Endothelial cell of umbilical vein (primary cell): ENCODE measurements at places on chromosomes 16 and 17. TPM values are rescaled to one million over a fixed set of nuclear protein-coding genes. Genes with fewer than 3 reads are reported as not detected.

DNA sequence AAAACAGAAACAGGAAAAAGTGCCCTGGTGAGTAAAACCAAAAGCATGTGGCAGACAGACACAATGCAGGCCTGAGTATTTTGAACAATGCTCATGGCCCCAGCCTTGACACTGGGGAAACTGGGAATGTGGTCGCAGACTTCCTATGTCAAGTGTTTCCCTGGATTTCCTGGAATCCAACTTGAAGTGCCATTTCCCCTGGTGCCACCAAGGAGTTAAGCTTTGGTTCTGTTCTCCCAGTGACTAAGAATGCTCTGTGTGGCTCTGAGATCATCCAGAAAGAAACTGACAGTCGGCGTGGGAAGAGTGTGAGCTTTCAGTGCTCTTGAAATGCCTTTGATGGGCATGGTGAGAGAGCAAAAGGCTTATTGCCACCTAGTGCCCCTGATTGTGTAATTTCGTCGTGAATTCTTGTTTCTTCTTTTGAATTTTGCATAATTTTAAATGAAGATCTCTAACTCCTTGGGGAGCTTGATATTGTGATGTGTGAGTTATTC lies 96.0 kb downstream of the YPEL2 start:
- no peaks in the 10 kb centered on the region for H3K27me3 ChIP-seq
- H3K27ac ChIP-seq, result peak overlapping the region; percentile 91
- H3K4me3 ChIP-seq, result no peak overlapping the region
- peak; percentile 98 for DNase-seq
- H3K4me1 ChIP-seq, result peaks cover 68% of the 10 kb centered on the region

DNA sequence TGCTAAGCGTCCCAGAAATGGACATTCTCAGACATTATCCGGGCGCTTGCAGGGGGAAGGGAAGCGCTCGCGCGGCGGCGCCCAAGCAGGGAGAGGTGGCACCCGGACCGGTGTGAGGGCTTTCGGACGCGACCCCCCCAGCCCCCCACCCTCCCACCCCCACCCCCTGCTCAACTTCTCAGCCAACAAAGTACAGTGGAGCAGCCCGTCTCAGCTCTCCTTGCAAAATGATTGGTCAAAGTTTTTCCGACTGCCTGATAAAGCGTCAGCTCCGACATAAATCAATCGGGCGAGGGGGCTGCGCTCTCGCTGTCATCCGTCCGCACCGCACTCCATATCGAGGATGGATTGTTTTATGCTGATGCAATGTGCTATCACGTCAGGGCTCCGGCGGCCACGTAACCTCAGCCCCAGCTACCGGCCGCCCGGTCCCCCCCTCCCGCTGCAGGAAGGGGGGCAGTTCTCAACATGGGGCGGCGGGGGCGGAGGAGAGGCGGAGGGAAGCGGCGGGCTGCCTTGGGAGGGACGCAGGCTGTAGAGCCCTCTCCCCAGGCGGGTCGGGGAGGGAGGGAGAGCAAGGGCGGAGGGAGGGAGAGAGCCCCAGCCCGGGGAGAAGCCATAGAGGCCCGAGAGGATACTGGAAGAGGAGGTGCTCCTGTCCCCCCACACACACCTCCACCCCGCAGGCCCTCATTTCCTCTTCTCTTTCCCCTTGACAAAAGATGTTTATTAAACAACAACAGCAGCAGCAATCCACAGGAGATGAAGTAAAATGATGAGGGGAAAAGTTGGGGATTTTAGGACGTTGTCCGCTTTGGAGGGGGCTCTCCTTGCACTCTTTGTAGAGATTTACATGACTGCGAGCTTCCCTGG lies at the start of gene HOXB9:
Gene HOXB9, minus strand, starts transcription at position 114 of the 873 bp plus-strand sequence. Its CDS starts 89 bp downstream, at position 25.
- peak; percentile 22 for DNase-seq
- H3K36me3 ChIP-seq, result no peaks in the 10 kb centered on the region
- peak within 1 kb of the TSS; percentile 64 for H3K4me3 ChIP-seq

DNA sequence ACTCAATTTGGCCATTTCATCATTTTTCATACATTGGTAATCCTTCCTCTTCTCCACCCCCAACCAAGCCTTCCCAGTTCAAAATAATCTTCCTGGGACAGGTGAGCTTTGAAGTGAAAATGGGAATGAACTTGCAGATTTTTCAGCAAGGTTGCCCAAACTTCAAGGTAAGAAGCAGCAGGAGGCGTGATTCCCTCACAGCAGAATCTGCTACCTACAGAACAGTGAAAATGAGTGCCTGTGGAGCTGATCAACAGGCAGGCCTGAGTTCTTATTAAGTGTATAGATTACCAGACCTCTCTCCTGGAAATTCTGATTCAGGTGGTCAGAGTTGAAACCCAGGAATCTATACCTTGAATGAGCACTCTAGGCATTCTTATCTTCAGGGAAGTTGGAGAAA lies 356.6 kb downstream of the RBFOX1 start:
- H3K4me3 ChIP-seq, result no peak overlapping the region
- no peaks in the 10 kb centered on the region for H3K27me3 ChIP-seq
- H3K4me1 ChIP-seq, result no peaks in the 10 kb centered on the region
- H3K27ac ChIP-seq, result no peak overlapping the region
- no peak for DNase-seq
- no peaks in the 10 kb centered on the region for H3K36me3 ChIP-seq

GRCh38 chr16:59886021-59886420 lies 1151.9 kb upstream of the GOT2 start:
- H3K27me3 ChIP-seq, result no peaks in the 10 kb centered on the region
- H3K27ac ChIP-seq, result no peak overlapping the region
- peak; percentile 3 for DNase-seq
- H3K4me1 ChIP-seq, result no peaks in the 10 kb centered on the region

- no peaks in the 10 kb centered on the region for H3K27me3 ChIP-seq
- H3K27ac ChIP-seq, result no peak overlapping the region
- no peaks in the 10 kb centered on the region for H3K36me3 ChIP-seq
- DNase-seq, result no peak
- H3K4me3 ChIP-seq, result no peak overlapping the region
Observed at GRCh38 chr16:17228048-17228707, 242.6 kb downstream of the XYLT1 start.

- H3K27me3 ChIP-seq, result peaks cover 11% of the 10 kb centered on the region
- H3K36me3 ChIP-seq, result no peaks in the 10 kb centered on the region
- H3K4me1 ChIP-seq, result peaks cover 14% of the 10 kb centered on the region
- no peak overlapping the region for H3K4me3 ChIP-seq
- H3K27ac ChIP-seq, result no peak overlapping the region
Observed at GRCh38 chr17:39634384-39634871, 2.5 kb upstream of the STARD3 start.

The OR2C1 gene
- total RNA-seq, result not detected in 2 replicates

The TMEM235 gene
- total RNA-seq, result 0.38 TPM in 1 of 2 replicates, not detected in the other
